ENCODE measurements at places on chromosomes 5 and 9.

- no peak for DNase-seq
These were observed 62.3 kb downstream of the RAPGEF1 start for GRCh38 chr9:131677444-131678180.

GRCh38 chr5:129014185-129014584 lies 48.9 kb downstream of the SLC27A6 start:
- no peak for DNase-seq

GRCh38 chr5:91007251-91007650 lies 375.9 kb downstream of the ARRDC3 start:
- DNase-seq, result no peak

DNA sequence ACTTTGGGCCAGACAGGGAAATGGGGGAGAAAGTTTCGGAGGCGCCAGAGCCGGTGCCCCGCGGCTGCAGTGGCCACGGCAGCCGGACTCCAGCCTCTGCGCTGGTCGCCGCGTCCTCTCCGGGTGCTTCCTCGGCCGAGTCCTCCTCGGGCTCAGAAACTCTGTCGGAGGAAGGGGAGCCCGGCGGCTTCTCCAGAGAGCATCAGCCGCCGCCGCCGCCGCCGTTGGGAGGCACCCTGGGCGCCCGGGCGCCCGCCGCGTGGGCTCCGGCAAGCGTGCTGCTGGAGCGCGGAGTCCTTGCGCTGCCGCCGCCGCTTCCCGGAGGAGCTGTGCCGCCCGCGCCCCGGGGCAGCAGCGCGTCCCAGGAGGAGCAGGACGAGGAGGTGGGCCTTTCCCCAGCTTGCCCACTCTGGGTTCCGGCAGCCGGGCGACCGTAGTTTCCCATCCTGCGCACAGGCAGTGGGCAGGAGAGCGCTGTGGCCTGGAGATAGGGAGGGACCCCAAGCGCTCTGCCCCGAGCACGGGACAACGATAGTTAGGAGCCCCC lies 516 bp downstream of the MAST4 start:
- DNase-seq, result no peak

- no peak for DNase-seq
These were observed 20.6 kb upstream of the IL7R start for GRCh38 chr5:35835796-35836742.

Measured in activated T-helper 1 cell treated with Interleukin-2 at 50 U/mL for 16 hours (primary cell).